ENCODE measurements at places on chromosomes 12 and 14.
A peak's percentile ranks its signal among the peaks of the same experiment; 100 is the strongest.

DNA sequence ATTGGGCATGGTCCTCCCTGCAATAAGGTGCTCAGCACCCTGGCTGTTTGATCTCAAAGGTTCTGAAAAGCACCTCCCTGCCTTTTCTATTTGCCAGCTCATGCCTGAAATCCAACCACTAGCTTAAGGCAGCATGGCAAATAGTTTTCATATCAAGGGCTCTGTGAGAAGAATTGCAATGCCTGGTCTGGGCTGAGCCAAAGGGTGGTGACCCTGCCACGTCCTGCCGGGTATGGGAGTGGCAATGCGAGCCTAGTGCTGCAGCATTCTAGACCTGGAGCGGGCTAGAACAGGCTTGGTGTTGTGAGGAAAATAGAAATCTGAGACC is 2.3 kb upstream of the SCNN1A start:
- DNase-seq: no peak

DNA sequence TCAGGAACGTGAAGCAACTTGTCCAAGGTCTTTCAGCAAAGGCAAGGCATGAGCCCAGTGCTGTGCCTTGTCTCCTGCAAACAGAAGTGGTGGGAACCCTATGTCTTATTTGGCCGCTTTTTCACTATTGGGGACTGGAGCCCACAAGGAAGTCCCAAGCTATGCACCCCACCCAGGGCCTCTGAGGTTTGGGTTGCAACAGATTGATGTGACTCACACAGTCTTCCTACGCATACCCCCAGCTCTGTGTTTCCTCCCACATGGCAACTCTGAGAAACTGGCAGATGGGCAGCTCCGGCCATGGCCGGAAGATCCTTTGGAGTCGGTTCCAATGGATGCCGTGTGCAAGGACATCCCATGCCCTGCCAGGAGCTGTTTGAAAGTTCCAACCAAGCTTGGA is 28.3 kb upstream of the CMKLR1 start:
- DNase-seq: no peak

DNA sequence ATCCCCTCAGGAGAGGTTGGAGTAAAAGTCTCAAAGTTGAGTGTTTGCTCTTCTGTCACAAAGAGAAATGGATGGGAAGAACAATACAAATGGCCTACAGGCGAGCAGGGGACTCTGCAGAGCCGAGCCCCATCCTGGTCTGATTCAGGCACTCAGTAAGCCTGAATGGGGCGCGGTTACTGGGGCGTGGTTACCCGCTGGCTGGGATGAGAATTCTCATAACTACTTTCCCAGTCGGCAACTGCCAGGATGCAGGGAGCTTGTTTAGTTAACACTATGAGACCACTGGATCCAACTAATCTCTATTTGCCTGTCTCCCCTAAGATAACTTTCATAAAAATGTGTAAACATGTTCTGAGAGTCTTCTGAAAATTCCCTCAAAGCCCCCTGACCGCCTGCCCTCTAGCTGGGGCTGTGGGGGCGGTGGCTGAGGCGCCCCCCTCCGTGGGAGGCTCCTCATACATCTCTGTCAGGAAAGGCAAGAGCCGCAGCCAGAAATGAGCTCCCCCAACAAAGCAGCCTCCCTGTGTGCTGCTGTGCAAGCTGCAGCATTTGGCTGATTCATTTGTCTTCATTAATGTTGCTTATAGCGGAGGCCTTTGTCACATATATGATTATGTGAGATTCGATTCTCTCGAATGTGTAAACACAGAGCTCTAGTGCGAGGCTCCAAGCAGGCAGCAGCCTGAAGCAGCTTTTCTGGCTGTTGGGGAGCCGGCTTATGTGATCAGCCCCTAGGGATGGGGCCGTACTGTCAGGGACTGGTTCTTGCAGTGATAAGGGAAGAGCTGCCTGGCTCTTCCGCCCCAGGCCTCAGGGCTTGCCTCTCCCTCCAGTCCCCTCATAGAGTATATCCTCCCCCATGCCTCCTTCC is 126.1 kb upstream of the ARHGAP5 start:
- peak; percentile 71 for DNase-seq

GRCh38 chr14:92984082-92984788 is 61.3 kb downstream of the CHGA start:
- no peak for DNase-seq

DNA sequence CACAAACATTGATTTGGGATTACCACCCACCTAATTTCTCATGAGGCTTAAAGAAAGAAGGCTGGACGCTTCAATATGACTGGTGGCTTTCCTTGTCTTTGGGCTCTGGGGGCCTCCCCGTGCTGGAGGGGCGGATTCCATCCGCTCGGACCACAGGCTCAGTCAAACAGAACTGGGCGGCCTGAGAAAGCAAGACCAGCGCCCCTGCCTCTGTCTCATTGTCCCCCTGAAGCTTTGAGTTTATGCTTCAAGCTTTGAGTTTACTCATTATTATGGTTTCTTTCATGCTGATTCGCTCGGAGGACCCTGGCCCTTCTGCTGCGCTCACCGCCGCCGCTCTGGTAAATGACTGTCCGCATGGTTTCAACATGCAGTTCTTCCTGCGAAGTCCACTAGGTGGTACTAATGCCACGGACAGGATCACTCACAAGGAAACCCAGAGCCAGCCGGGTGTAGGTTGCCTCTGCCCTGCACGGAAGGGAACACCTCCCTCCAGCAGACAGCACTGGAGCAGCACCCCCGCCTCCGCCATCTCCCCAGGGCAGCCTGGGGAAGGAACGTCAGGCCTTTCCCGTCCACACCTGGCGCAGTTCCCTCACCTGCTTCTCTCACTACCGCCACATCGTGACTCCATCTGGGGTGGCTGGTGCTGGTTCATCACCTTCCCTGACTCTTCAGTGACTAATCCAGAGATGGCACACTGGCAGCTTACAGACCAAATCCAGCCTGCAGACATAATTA is 13.2 kb upstream of the TIGAR start:
- peak; percentile 87 for DNase-seq

DNA sequence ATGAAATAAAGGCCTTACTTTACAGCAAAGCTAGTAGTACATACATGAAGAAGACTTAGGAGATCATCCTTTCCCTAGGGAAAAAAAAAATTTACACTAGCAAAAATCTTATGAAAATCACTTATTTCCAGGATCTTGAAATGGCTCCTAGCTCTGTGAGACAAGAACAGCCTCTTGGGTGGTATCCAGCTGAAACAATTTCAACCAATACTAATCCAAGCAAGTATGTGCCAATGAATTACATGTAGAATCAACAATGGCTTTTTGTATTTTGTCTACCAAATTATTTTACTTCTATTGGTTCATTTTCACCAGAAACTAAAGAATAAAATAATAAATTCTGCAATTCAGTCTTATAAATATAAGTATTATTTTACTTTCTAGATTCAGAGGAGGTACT is 2.7 kb upstream of the SLCO1A2 start:
- no peak for DNase-seq

DNA sequence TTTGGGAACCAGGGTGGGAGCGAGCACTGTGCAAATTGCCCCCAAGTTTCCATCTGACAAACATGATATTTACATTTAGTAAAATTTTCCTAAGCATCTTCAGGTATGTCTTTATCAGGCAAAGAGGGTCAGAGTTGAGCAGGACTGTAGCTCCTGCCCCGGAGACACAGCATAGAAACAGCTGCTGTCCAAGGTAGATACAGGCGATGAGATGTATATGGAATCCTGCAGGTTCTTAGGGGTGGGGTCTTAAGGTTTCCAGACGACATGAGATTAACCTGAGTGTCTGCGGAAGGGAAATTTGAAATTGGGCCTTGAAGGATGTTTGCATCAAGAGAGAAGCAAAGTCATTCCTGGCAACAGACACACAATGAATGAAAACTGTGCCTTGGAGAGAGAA is 998.8 kb downstream of the AACS start:
- DNase-seq: no peak

DNA sequence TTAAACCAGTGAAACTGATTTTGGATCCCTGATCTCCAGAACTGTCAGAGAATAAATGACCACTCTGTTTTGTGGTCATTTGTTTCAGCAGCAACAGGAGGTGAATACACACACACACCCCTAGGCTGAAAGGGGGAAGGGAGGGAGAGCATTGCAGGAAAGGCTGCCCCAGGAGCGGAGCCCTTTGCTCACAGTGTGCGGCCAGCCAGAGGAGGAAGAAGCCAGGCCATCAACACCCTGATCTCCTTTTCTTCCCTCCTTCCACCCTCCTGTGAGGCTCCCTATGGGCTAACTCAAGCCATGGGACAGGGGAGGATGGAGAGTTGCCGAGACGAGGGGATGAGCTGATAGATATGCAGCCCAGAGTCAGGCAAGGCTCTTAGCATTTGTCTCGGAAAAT is 211.9 kb downstream of the TBX5 start:
- DNase-seq: no peak

GRCh38 chr12:106769546-106769945 is 4.9 kb upstream of the RIC8B start:
- no peak for DNase-seq

DNA sequence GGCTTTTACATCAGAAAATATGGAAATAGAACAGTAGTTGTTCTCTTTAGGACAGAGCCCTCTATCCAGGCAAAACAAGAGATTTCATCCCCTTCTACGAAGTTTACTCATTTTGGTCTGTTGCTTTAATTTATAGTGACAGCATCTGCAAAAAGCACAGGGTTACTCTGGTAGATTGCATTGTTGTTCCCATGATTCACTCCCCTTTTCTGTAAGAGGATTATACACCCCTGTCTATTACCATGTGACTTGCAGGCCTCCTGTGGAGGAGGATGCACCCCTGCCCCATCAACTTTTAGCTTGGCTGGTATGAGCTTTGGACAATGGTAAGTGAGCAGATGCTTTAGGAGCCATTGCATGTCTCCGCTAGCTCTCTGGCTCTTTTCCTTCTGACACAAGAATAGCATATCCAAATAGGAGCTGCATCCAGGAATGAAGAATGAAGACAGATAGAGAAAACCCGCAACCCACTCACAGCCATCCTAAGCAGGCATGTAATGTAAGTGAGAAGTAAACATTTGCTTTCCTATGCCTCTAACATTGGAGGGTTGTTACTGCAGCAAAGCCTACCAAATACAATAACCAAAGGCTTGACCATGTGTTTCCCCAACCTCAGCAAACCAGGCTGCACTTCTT is 304.2 kb downstream of the AKAP6 start:
- no peak for DNase-seq

DNA sequence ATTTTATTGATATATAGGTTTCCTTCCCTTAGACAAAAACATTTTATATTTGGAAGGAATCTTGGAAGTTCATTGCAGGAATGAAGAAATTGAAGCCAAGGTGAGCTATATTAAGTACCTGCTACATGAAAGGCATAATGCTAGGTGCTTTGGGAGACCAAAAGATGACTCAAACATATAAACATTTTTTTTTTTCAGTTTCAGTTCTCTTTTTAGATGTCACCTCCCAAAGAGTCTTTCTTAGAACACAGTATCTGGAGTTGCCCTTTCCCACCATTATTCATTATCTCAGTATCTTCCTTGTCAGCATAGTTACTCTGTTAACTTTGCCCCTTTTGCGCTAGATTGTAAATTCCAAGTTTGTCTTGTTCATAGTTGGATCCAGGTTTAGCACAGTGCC is 1.1 kb downstream of the LIN52 start:
- DNase-seq: no peak

DNA sequence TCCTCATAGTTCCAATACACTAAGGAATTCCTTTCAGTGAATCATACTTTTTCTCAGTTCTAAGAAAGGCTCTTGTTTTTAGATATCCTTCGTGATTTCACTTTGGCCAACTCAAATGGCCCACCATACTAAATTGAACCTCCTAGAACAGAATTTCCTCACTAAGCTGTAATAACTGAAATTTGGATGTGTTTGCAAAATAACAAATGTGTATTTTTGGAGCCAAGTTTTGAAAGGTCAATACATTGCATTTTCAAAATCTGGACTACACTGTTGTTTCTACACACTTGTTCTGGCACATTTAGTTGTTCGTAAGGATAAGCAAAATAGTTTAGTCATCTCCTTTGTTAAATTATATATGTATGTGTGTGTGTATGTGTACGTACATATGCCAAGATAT is 439.0 kb upstream of the STXBP6 start:
- DNase-seq: no peak

DNA sequence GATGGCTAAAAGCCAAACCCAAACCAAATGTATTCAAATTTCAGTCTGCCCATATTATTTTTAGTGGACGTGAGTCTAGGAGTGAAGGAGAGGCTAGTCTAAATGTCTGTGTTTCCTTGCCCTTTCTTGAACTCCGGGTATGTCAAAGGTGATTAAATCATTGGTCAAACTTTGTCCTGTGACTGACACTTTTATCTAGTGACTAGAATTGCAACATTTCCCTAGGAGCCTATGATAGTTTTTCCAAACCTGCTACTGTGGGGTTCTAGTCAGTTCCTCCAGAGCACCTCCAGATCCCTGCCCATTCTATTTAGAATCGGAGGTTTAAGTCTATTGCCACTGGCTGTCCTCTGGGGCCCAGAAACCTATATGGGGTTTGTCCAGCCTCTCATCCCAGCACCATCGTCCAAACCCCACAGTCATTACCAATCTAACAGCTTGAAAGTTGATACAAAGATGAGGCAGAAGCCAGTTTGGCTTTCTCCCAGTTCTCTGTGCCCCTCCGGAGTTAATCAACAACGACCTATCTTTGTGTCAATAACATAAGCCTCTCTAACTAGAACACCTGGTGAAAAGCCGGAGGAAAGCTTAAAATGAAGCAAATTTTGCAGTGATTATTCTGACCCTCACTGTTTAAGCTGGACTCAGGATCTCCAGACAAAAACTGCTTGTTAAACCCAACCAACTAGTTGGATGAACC is 306.7 kb downstream of the ZFP36L1 start:
- DNase-seq: no peak

- DNase-seq: peak; percentile 28
Measured at GRCh38 chr14:93049867-93050331, 65.8 kb downstream of the ITPK1 start.

DNA sequence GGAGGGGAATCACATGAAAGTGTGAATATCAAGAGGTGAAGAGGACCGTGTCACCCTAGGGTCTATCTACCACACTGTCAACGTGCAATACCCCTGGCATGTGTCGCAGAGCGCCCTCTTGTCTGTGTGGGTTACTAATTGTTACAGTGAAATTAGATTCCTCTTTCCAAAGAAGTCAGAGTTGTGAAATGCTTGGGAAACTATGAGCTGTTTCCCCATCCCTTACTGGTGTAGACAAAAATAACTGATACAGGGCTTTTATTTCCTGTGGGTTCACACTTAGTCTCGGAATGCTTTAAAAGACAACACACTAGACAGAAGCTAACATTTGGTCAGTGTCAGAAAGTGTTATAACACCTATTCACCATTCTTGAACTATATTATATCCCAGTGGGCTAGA is 597.3 kb downstream of the NRXN3 start:
- no peak for DNase-seq

GRCh38 chr14:64000749-64001148 is 147.9 kb downstream of the SYNE2 start:
- no peak for DNase-seq

GRCh38 chr12:75905922-75906321 is 125.7 kb downstream of the PHLDA1 start:
- DNase-seq: no peak

GRCh38 chr12:50545786-50546185 is 41.0 kb downstream of the DIP2B start:
- DNase-seq: no peak

GRCh38 chr14:35747379-35747778 is 61.7 kb downstream of the RALGAPA1 start:
- DNase-seq: peak; percentile 71

Measured in DMS79 treated with DMSO at 0.1 percent for 48 hours (cell line).